ENCODE measurements at places on chromosomes 6 and 20.

GRCh38 chr20:25254986-25255680 is 7.2 kb downstream of the PYGB start:
- no peak for DNase-seq

- DNase-seq: no peak
These were observed 20.5 kb downstream of the FYN start for GRCh38 chr6:111852725-111853124.

DNA sequence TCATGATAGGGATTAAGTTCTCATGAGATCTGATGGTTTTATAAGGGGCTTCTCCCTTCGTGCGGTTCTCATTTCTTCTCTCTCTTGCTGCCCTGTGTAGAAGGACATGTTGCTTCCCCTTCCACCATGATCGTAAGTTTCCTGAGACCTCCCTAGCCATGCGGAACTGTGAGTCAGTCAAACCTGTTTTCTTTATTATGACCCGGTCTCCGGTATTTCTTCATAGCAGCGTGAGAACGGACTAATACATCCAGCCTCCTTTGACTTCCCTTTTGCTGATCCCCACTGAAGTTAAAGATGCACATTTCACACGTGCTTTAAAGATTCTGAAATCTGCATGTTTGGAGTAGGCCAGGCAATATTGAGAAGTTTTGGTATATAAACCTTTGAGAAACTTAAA is 543.1 kb downstream of the PRKN start:
- no peak for DNase-seq

DNA sequence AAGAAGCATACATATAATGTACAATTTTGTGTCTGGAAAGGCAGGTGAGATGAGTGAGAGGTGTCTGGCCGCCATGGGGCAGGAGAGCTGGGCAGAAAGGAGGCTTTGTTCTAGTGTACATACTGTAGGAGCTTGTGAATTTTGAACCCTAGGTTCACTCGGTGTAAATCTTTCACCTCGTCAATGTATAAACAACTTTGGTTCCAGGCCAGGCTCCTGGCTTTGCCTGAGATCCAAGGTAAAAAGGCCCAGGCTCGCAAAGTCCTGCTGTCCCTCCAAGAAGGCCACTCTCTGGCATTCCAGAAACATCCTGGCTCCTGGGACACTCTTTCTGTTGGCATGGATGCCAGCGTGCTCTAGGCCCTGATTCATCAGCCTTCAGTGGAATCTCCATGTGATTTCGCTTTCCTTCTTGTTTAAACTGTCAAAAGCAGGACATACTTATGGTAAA is 7.1 kb upstream of the SLC22A7 start:
- DNase-seq: no peak

DNA sequence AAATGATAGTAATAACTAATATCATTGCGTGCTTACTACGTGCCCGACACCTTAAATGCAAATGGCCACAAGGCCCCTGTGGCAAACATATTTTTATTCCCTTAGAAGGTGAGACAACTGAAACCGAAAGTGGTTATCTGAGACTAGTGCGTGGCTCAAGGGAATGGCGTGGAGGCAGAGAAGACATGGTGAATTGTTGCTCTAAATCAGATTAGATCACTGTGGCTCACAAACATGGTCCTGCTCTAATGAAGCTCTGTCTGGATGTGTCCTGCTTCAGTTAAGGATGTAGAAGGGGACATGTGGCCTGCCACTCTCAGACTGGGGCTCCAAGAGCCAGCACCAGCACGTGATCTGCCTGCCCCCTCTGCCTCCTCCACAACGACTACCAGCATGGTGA is 124.2 kb upstream of the GMDS start:
- no peak for DNase-seq

DNA sequence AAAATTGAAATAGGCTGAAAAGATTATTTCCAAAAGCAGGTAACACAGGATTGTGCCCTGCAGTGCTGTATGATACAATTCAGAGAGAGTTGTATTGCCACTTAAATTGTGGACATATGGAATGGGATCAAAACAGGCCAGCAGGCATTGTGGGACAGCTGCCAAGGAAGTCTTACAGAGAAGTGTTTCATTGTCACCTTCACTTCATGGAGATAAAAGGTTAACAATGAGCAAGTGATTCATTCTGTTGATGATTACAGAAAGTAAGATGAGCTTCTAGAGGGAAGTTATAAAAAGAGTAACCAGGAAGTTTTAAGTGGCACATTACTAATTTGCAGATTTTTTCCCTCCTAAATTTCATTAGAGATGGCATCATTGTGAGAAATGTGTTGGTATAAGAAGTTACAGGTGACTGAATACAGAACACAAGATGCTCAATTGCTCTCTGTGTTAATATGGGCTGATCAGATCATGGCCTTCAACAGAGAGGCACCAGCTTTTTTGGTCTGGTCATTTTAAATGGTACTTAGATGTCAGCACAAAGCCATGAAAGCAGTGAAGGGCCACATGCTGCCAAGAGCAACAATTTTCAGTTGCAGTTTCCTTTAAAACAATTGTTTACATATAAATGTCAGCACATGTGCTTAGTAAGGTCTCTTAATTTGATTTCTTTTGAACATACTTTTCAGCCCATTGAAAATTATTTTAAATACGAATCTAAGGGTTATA is 402.5 kb upstream of the FKBP1C start:
- DNase-seq: no peak

- DNase-seq: no peak
These were observed 1.6 kb upstream of the SOBP start for GRCh38 chr6:107488174-107488874.

DNA sequence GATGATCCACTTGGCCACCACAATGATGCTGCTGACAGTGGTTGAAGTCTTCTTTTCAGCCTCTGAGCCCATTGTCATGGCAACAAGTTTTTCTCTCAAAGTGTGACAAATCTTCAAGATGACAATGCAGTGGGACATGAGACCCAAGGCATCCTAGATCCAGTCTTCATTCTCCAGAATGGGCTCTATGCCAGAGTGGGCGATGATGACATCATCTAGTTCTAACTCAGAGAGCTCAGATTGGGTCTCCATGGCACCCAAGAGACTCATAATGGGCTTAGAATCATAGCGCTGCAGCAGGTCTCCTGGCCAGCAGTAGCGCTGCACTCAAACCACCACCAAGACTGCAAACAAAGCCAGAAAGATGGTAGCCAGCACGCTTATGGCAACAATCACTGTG is 973.6 kb downstream of the EYS start:
- DNase-seq: no peak

GRCh38 chr6:33684983-33685382 is 26.5 kb downstream of the UQCC2 start:
- DNase-seq: no peak

DNA sequence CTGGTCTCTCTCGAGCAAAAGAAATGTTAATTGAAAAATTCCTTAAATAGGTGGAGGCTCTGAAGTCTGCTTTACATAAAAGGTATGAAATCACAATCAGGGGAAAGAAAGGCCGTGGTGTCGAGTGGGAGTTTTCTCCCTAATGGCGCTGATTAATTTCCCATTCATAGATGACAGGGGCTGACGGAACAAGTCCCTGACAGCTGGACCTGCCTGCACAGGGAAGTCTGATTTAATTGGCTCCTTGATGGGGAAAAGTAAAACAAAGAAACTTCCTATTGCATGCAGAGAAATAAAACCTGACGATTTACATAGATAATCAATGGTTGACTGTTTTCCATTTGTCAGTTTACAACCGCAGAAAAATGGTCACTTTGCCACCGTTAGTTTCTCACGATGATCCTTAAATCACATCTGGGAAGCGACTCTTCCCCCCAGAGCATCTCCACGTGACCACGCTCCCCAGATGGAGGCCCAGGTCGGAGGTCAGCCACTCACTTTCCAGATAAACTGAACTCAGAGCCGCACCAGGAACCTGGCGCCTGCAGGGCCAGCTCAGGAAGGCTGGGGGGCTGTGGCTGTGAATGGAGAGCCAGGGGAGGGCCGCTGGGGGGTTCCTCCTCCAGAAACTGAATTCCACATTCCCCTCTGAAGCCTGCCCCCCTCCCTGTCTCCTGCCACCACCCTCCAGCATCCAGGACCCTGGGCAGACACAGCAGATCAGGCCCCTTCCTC is 55.3 kb downstream of the DLL1 start:
- no peak for DNase-seq

DNA sequence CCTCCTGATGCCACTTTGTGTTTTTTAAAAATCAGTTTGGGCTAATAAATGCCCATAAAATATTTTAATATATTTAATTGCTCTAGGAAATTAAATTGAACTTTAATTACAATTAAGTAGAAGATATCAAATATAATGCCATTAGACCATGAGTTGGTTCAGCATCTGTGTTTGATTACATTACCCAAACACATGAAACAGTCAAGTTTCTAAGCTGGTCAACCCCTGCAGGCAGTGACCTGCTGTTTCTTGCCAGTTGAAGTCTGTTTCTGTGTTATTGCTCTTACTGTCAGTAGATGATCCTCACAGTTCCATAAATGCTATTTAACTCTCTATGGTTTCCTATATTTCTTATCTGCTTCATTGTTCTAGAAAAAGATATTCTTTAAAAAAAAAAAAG is 9.7 kb upstream of the TENT5A start:
- no peak for DNase-seq

- peak; percentile 53 for DNase-seq
These were observed 53.5 kb downstream of the GOPC start for GRCh38 chr6:117548797-117549301.

GRCh38 chr6:131210469-131210868 is 75.2 kb downstream of the AKAP7 start:
- DNase-seq: no peak

DNA sequence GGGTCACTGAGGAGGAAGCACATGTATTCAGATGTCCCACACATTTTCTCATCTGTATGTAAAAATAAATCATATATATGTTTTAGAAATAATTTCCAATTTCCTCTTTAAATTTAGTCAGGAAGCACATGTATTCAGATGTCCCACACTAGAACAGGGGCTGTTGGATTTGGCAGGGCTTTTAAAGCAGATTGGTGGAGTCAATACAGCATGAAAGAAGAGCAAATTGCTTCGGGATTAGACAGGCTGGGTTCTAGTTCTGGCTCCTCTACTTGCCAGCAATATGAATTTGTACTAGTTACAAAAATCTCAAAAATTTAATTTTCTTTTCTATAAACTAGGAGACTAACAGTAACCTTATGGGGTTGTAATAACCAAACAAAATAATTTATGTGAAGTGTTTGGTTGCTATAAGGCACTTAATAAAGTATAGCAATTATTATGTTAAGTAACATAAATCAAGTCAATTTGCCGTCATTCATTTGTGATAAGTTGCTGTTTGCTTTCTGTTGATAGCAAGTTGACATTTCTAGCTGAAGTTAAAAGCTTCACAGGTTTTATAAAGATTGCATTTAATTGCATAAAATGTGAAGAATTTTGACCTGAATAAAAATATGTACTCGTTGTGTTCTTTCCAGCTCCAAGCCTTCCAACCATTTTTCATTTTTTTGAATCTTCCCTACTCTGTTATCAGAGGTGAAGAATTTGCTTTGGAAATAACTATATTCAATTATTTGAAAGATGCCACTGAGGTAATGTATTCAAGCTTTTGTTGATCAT is 88.9 kb downstream of the CD109 start:
- DNase-seq: no peak

DNA sequence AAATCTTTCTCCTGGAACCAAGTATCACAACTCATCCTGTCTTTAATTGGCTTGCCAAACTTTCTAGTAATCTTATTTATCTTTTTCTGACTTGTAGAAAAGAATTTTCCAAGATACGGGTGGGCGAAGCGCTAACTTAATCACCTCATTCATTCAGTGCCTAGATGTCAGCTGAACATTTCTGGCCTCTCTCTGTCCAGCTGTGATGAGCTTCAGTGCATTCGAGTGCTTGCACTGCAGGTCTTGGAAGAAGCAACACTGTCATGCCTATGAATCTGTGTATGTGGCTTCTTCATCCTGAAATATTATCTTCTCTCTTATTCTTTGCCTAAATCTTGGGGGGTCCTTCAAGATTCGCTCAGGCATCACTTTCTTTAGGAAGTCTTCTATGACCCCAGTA is 16.3 kb upstream of the ENPP1 start:
- DNase-seq: no peak

- DNase-seq: peak; percentile 33
These were observed 1.3 kb upstream of the LRRC1 start for GRCh38 chr6:53793318-53794136.

DNA sequence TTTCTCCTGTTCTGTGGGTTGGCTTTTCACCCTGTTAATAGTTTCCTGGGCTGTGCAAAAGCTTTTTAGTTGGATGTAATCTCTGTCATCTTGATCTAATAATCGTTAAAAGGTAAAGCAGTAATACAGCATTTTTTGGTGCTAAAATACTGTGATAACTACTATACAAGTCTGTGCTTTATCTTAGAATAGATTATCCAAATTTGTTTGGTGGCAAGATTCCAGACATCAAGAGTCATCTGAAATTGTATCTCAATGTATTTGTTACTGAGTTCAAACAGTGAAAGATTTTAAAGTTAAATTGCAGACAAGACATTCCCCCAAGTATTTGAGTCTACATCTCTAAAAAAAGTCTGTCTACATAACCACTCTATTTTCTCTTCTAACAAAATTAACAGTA is 18.8 kb downstream of the TBPL1 start:
- DNase-seq: no peak

- no peak for DNase-seq
These were observed 955.6 kb downstream of the TBC1D32 start for GRCh38 chr6:120378582-120379220.

GRCh38 chr6:10201606-10202510 is 213.0 kb downstream of the TFAP2A start:
- DNase-seq: no peak

DNA sequence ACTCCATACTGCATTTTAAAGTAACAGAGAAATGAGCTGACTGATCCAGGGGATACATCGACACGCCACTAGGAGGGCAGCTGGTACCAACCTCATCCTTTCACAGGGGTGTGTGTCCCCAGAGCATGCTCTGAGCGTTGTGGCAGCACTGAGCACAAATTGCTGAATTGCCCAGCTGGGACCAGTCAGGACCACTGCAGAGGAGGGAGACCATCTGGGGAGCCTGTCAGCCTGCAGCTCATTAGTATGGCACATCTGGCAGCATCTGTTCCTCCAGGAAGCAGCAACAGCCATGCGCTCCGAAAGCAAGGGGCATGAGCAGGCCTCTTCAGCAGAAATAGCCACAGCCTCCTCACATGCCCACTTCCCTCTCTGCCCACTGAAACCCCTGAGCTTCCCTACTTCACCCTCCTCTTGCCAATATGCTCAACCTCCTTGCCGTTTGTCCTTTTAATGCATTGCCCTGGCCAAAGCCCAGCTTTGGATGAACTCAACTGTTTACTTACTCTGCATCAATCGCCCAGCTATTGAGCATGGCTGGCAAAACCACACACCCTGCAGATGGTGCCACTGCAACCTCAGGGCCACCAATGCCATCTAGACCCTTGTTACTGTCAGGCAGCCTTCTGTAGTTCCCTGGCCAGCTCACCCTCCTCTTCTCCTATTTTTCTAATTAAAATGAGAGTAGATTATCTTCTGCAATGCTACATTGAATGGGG is 77.6 kb upstream of the NEDD9 start:
- DNase-seq: no peak

DNA sequence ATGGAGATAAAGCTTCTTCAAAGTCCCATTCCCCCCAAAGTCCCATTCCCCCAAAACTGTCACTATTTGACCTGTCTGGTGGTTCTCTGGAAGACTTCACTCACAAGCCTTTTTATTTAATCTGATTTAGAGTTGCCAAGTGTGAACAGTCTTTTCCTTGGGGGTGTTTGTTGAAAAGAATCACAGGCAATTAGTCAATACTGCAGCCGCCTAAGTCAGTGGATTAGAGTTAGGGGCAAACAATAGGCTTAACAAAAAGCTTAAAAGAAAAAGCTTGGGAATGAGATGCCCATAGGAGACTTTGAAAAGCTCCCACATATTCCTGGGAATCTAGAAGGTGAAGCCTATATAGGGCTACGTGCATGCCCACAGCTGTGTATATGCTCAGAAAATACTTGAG is 8.0 kb upstream of the RIPOR2 start:
- no peak for DNase-seq

- DNase-seq: no peak
These were observed 67.7 kb downstream of the GFRA4 start for GRCh38 chr20:3595541-3595940.
